ENCODE measurements at places on chromosomes 1 and 21.

GRCh38 chr1:225877580-225877979, 4.6 kb downstream of the TMEM63A start:
- no peak for DNase-seq

DNA sequence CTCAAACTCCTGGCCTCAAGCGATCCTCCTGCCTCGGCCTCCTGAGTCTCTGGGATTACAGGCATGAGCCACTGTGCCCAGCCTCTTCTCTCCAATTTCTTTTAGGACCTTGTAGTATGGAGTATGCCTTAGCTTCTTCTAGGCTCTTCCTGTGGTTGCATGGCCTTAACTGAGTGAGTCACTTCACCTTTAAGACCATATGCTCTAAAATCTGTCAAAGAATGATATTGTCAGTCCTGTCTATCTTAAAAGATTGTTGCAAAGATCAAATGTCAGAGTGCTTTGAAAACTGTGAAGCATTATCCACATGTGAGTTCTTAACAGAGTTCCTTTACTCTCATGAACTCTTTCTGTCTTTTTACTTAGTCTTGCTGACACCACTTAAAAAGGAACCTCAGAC, 37.2 kb downstream of the ATP2B4 start:
- DNase-seq = no peak

DNA sequence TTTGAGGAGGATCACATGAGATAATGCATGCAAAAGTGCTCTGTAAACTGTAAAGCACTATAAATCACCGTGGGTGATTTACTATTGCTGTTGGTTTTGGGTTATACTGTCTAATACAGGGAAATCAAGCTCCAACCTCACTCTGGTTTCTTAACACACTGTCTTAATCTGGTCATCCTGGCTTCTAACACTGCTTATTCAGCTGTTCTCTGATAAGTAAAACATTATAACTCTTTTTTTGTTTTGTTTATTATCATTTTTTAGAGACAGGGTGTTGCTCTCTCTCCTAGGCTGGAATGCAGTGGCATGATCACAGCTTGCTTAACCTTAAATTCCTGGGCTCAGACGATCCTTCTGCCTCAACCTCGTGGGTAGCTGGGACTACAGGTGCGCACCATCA, 21.9 kb upstream of the LSM10 start:
- no peak for DNase-seq

DNA sequence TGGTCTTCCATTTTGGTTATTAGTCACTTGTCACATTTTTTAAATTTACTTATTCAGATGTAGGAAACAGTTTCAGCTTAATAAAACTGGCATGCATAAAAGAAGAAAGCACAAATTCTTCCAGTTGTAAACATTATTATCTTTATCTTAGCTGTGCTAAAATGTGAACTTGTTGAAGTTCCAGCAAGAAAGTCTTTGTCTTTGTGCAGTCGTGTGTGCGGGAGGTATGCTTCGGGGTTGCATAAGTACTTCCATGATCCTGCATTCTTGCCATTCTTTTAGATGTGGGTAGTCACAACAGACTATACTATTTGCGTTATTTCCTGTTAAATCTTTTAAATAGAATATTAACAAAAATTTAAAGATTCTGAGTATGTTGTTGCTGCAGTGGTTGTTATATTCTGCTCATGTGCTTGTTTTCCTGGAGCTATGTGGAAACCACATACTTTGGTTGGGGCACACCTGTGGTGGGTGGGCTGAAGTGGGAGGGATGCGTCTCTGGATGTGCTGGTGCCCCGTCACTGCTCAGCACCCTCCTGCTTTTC, 49.9 kb downstream of the CBS start:
- DNase-seq = no peak

GRCh38 chr1:45452503-45452902, 38.5 kb downstream of the TESK2 start:
- no peak for DNase-seq

DNA sequence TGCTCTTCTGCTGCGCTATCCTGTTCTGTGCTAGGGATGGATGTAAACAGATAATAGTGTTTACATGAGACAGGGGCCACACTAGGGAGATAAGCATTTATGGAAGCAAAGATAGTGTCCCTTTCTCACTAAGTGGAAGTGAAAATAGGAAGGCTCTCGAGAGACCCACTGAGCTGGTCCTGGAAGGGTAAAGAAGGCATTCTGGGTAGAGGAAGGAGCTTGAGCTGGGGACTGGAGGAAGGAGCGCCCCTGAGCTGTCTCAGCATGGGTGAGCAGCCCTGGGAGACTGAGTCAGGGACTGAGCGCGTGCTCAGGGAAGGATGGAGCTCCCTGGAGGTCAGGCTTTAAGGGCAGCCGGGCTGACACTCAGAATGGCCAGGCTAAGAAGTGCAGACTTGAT, 93.3 kb downstream of the IGSF21 start:
- no peak for DNase-seq

DNA sequence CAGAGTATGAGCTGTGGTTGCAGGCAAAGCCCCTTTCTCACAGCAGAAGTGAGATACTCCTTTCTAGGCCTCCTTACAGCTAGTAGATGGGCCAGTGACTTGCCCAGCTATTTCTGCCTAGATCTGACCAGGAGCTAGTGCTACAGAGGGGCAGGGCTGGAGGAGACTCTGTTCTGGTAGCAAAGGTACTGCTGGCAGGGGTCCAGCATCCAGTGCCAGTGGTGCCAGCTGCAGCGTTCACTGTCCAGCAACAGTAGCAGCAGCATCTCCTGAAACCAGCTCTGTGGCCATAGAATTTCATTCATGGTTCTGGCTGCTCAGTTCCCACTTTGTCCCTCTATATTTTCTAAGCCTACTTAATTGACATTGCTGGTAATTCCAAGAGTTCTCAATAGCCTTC, 62.5 kb upstream of the CNN3 start:
- no peak for DNase-seq

- no peak for DNase-seq
Measured at GRCh38 chr1:27397749-27398148, 5.3 kb downstream of the GPR3 start.

DNA sequence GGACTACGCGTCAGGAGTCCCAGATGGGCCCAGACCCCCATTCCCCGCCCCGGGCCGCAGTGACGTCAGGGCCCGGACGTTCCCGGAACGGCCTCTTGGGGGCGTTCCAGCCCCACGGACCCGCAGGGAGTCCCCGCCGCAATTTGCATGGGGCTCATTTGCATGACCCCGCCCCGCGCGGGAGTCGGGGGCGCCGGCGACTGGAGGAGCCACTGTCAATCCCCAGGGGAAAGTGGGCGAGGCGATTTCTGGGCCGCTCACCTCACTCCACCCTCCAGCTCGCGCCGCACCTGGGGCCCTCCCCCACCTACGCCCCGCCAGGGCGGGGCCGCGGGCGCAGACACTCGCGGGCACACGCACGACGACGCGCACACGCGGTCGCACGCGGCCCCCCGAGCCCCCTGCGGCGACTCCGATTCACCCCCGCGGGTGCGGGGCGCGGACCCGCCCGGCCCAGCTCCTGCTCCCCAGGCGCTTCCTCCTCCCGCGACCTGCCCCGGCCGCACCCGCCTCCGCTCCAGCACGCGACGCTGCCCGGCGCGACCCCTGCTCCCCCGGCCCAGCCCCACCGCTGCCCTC, 13.2 kb downstream of the AGRN start:
- no peak for DNase-seq

- DNase-seq = no peak
Measured at GRCh38 chr1:64515427-64515826, 45.5 kb downstream of the CACHD1 start.

GRCh38 chr1:7208647-7209180, 423.5 kb downstream of the CAMTA1 start:
- no peak for DNase-seq

DNA sequence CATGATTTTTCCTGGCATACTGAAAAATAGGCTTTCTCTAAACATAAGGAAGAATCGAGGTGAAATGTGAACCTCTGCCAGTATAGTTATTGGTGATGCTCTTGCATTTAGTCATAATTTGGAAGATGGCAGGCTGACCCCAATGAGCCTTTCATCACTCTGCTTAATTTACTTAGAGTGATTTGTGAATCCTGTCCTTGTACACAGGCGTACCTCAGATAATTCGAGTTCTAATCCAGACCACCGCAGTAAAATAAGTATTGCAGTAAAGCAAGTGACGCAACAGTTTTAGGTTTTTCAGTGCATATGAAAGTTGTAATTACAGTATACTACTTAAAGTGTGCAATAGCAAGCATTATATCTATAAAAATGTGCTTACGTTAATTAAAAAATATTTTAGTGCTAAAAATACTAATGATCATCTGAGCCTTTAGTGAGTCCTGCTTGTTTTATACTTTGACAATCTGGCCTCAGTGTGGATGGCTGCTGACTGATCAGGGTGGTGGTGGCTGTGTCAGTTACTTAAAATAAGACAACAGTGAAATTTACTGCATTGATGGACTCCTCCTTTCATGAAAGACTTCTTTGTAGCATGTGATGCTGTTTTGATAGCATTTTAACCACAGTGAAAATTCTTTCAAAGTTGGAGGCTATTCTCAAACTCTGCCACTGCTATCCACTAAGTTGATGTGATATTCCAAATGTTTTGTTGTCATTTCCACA, 1.7 kb downstream of the PKNOX1 start:
- DNase-seq = no peak

DNA sequence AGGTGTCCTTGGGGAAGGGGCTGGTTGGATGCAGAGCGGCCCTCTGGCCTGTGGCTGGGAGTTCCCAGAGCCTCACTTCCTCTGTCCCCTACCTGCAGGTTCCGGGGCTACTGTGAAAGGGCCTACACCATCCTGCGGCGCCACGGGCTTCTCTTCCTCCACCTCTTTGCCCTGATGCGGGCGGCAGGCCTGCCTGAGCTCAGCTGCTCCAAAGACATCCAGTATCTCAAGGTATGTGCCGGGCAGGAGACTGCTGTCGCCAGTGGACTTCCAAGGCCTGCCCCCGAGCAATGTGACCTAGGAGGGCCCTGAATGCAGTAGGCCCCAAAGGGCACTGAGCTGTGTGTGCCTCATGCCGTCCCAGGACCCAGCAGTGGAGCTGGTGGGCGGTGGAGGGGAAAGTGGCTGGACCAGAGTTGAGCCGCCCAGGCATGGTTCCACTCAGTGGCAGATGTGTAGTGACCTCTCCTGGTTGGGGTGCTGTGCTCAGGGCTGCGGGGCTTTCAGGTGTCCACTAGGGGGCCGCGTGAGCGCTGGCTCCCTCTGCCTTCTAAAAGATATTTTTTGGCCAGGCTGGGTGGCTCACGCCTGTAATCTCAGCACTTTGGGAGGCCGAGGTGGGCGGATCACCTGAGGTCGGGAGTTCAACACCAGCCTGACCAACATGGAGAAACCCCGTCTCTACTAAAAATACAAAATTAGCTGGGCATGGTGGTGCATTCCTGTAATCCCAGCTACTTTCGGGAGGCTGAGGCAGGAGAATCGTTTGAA, 73.4 kb downstream of the PIK3CD start:
- DNase-seq = no peak

DNA sequence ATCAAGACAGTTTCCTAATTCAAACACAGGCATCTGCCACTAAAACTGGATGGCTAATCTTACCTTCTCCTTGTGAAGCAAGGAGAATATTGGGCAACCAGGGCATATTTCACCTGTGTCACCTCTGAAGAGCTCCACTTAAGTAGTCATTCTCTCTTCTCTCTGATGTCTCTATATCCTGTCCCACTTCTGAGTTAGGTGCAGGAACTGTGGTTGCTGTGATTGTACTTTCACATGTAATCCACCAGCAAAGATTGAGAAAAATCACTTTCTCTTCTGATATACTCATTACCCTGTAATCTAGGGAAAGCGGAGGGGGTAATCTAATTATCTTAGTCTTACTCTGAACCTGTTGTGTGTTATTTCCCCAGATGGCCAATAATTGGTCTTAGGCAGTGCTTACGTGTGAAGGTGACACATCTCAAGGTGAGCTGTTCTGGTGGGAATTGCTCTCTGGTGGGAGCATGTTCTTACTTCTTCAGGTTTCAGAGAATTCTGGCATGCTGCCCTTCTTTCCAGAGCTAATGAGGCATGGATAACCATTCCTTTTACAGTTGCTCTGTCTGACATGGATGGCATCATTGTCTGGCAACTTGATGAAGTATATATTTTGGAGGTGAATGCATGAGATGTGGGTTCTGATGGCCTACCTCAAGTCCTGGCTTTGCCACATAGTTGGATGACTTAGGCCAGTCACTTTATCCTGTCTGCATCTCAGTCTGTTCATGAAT, 12.0 kb downstream of the XCL2 start:
- no peak for DNase-seq

GRCh38 chr1:244353551-244354091, 98.1 kb downstream of the ADSS2 start:
- no peak for DNase-seq

- no peak for DNase-seq
Measured at GRCh38 chr1:206461602-206462455, 8.4 kb upstream of the IKBKE start.

GRCh38 chr1:95863086-95863485, 629.1 kb downstream of the RWDD3 start:
- no peak for DNase-seq

DNA sequence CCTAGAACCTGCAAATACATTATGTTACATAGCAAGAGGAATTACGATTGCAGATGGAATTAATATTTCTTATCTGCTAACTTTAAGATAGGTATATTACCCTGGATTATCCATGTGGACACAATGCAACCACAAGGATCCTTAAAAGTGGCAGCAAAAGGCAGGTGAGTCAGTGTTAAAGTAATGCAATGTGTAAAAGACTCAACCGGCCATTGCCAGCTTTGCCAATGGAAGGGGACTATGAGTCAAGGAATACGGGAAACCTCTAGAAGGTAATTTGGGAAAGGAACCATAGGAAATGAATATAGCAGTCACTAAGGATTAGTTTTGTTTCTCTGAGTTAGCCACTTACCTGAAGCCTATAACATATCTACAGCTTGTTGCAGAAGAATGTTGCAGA, 692.1 kb upstream of the ZP4 start:
- no peak for DNase-seq

DNA sequence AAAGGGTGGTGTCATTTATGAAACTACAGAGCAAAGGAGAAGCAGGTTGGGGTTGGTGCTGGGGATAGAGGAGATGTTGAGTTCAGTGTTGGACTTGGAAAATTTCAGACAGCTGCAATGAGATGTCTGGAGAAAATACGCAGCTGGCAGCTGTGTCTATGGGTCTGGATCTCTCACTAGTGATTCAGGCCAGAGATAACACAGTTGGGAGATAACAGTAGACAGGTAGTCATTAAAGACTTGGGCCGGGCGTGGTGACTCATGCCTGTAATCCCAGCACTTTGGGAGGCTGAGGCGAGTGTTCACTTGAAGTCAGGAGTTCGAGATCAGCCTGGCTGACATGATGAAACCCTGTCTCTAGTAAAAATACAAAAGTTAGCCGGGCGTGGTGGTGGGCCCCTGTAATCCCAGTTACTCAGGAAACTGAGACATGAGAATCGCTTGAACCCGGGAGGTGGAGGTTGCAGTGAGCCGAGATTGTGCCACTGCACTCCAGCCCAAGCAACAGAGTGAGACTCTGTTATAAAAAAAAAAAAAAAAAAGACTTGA, 2.5 kb upstream of the TFAP2E start:
- no peak for DNase-seq

- DNase-seq = no peak
Measured at GRCh38 chr1:1335792-1336248, 4.7 kb downstream of the TAS1R3 start.

Data from cerebellar nuclear complex (tissue), 1 donor.